GM23248 (cell line): ENCODE measurements at places on chromosomes 5 and 9. TPM values are rescaled to one million over a fixed set of nuclear protein-coding genes. Genes with fewer than 3 reads are reported as not detected.

- H3K27ac ChIP-seq: no peak overlapping the region
- no peaks in the 10 kb centered on the region for H3K27me3 ChIP-seq
- no peak overlapping the region for H3K4me3 ChIP-seq
- no peaks in the 10 kb centered on the region for H3K4me1 ChIP-seq
- no peak for DNase-seq
Measured at GRCh38 chr5:25387953-25388352, 743.2 kb upstream of the CDH10 start.

- H3K27me3 ChIP-seq: no peaks in the 10 kb centered on the region
- DNase-seq: peak; percentile 95
- peaks cover 34% of the 10 kb centered on the region for H3K4me1 ChIP-seq
- H3K4me3 ChIP-seq: no peak overlapping the region
- H3K27ac ChIP-seq: no peak overlapping the region
- H3K36me3 ChIP-seq: no peaks in the 10 kb centered on the region
Measured at GRCh38 chr5:137220523-137220927, 278.6 kb downstream of the SPOCK1 start.

DNA sequence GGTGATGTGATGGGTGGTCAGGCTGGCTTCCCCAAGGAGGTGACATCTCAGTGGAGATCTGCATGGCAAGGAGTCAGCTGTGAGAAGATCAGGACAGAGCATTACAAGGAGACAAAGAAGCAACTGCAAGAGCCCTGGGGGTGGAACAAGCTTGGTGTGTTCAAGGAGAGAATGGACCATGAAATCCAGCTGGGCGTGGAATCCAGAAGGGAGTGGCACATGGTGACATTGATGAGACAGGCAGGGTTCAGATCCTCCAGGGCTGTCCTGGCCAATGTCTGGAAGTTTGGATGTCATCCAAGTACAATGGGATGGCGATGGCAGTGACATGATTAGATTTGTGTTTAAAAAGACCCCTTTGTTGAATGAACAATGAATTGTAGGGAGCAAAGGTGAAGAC is 175.6 kb downstream of the MACROH2A1 start:
- H3K27me3 ChIP-seq: no peaks in the 10 kb centered on the region
- H3K4me3 ChIP-seq: no peak overlapping the region
- no peaks in the 10 kb centered on the region for H3K36me3 ChIP-seq
- no peaks in the 10 kb centered on the region for H3K4me1 ChIP-seq
- H3K27ac ChIP-seq: no peak overlapping the region
- DNase-seq: no peak

DNA sequence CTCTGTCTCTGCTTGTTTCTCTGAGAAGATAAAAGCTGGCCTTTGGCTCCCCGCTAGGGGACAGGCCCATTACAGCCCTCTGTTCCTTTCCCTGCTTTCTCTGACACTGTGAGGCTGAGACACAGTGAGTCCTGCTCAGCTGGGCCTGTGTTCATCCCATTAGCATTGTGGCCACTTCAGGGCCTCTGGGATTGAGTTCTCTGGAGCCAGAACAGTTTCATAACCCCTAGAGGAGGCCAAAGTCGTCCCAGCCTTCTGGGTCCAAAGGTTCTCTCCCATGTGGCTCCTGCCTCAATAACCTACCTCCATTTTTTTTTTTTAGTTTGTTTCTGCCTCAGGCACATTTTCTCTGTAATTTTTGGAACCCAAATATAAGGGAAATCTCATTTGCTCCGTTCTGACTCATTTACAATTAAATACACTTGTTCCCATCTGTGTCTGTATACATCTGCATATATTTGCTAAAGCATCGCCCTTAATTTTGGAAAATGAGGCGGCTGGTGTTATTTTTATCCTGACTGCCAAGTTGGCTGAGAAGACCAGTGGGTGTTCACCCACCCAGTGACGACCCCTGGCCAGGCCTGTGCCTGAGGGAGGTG is 27.3 kb upstream of the CTNNA1 start:
- H3K36me3 ChIP-seq: no peaks in the 10 kb centered on the region
- peak; percentile 60 for DNase-seq
- H3K4me1 ChIP-seq: peaks cover 18% of the 10 kb centered on the region
- H3K27ac ChIP-seq: peak overlapping the region; percentile 82
- peak overlapping the region; percentile 60 for H3K4me3 ChIP-seq
- H3K27me3 ChIP-seq: no peaks in the 10 kb centered on the region

GRCh38 chr9:69044240-69045219 is 9.0 kb downstream of the FXN start:
- H3K4me1 ChIP-seq: peaks cover 6% of the 10 kb centered on the region; the same call in 1 of the 2 replicates
- peak; percentile 19 for DNase-seq
- no peak overlapping the region for H3K27ac ChIP-seq
- no peaks in the 10 kb centered on the region for H3K27me3 ChIP-seq

DNA sequence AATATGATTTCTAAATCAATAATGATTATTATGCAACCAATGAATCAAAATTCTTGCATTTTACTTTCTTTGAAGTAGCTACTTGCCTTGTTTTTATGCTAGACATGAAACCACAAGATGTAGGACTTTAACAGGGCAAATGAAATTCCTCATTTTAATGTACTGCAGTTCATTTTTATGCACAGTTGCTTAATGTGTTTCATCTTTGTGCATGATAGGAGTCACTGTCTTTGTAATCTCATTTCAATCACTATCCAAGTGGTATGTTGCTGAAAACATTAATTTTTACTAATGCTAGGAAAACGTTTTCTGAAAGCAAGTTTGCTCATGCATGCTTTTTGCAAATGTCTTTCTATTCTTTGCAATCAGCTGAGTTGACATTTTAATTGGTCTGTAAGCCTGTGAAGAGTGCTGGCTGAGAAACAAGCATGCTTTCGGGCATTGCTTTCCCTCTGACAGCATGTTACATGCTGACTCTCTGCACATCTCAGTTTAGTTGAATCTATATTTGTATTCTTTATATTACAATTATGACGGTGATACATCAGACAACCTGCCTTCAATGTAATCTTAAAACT is 535.0 kb upstream of the CDH18 start:
- no peak overlapping the region for H3K27ac ChIP-seq
- H3K4me1 ChIP-seq: no peaks in the 10 kb centered on the region
- DNase-seq: no peak
- no peaks in the 10 kb centered on the region for H3K36me3 ChIP-seq
- H3K27me3 ChIP-seq: no peaks in the 10 kb centered on the region

DNA sequence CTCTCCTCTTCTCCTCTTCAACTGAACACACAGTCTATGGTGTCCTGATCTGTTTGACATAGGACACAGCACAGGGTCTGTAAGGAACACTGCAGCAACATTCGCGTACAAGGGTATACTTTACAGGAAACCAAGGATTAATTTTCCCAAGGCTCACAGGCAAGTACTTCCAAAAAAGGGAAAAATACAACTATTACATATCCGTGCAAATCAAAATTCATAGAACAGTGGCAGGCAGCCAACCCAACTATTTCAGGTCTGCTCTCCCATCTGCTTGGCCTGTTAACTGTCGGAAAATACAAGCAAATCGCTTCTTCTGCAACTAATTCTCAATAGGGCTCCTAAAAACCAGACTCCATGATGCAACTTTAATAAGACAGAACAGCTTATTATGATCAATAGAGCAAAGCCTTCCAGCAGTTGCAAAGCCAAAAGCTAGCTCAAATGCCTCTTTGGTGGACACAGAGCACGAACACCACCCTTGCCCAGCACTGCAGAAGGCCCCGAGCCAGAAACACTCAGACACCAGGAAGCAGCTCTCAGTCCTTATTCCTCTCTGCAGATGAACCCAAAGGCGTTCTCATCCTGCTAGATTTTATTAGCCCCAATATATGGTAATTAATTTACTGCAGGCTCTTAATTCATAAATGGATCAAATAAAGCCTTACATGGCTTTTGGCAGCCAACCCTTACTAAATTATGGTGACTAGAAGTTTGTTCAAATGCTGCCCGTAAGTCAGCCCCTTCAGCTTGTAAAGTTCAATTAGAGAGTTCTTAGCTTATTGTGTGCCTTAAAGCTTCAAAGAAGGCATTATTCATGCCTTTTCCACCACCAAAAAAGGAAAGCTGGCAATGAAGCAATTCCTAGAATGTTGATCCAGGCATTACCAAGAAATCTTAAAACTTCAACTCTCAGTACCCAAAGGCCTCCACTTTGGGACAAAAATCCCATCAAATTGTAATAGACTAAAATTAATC is 68.8 kb downstream of the ZNF608 start:
- peaks cover 1% of the 10 kb centered on the region; the same call in 1 of the 2 replicates for H3K4me1 ChIP-seq
- H3K36me3 ChIP-seq: no peaks in the 10 kb centered on the region
- DNase-seq: no peak
- no peaks in the 10 kb centered on the region for H3K27me3 ChIP-seq

DNA sequence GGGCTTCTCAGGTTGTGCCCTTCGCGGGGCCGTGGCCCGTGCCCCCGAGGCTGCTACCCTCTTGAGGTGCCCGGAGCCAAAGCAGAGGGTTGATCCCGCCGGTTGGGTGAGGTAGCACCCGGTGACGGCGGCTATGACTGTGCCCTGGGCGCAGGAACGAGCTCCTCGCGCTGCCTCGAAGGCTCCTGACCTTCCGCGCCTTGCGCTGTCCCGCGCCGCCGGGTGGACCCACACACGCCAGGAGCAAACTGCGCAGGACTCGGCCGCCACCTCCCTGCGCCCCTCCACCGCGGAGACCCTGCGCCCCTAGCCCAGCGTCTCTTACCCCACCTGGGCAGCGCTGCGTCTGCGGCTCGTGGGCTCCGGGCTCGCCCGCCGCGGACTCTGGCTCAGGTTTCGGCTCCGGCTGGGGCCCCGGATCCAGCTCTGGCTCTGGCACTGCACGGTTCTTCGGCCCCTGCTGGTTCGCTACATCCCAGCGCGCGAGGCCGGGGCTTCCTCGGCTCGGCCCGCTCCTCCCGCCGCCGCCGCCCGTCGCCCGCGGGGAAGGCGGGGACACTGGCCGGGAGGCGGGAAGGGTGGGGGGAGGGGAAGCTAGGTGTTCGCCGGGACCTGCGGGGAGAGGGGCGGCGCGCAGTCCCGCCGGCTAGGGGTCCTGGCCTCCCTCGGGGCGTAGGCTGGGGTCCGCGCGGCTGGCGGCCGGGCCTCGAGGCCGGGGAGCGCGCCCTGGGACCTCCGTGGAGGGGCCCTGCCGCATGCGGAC is 5.4 kb upstream of the PITX1 start:
- H3K27ac ChIP-seq: no peak overlapping the region
- H3K4me3 ChIP-seq: no peak overlapping the region
- DNase-seq: peak; percentile 22
- H3K27me3 ChIP-seq: peaks cover 88% of the 10 kb centered on the region
- no peaks in the 10 kb centered on the region for H3K4me1 ChIP-seq

- no peak for DNase-seq
- H3K36me3 ChIP-seq: no peaks in the 10 kb centered on the region
- H3K27ac ChIP-seq: no peak overlapping the region
- H3K4me3 ChIP-seq: no peak overlapping the region
Measured at GRCh38 chr5:51567636-51568035, 184.4 kb downstream of the ISL1 start.

GRCh38 chr9:138043411-138044345 is 166.1 kb downstream of the CACNA1B start:
- no peaks in the 10 kb centered on the region for H3K4me1 ChIP-seq
- H3K27me3 ChIP-seq: no peaks in the 10 kb centered on the region
- no peak overlapping the region for H3K27ac ChIP-seq
- no peaks in the 10 kb centered on the region for H3K36me3 ChIP-seq
- no peak for DNase-seq

DNA sequence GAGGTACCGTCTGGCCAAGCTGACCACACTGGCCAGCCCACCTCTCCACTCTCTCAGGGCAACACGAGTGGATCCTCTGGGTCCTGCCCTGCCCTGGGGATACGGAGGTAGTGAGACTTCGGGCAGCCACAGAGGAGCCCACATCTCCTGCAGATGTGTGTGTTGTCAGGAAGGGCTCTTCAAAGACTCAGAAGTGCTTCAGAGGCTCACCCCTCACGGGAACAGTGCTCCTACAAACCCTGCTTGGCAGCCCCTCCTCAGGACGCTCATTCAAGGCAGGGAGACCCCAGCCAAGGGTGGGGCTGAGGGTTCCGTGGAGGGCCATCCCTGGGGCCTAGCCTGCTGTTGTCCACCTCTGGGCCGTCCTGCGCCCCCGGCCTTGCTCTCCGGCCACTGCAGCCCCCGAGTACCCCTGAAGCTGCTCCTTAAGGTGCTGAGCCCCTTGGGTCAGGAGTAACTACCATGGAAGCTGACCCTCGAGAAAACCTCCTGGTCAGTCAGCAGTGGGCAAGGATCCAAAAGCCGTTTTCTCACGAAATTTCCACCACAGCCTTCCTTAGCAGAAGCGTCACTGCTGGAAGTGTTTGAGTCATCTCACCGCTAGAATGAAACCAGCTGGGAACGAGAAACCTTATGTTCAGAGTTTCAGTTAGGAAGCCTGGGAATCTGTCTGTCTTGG is 23.2 kb upstream of the LRRC14B start:
- peaks cover 5% of the 10 kb centered on the region for H3K27me3 ChIP-seq
- H3K4me3 ChIP-seq: peak overlapping the region; percentile 30; the same call in 1 of the 2 replicates
- H3K4me1 ChIP-seq: peaks cover 16% of the 10 kb centered on the region
- peak; percentile 97 for DNase-seq

DNA sequence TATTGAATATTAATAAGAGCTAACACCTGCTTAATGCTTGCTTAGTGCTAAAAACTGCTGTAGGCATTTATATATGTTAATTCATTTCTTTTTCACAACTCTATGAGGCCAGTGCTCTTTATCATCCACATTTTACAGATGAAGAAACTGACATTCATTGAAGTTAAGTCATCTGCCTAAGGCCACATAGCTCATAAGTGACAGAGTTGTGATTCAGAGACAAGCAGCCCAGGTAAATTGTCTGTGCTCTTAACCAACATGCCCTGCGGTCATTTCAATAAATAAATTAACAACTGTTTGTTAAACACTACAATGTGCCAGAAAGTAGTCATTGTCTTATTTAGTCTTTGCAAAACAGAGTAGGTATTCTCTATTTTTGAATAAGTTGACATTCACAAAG is 1354.4 kb upstream of the C9orf72 start:
- no peaks in the 10 kb centered on the region for H3K36me3 ChIP-seq
- no peak overlapping the region for H3K27ac ChIP-seq
- no peaks in the 10 kb centered on the region for H3K4me1 ChIP-seq
- no peak overlapping the region for H3K4me3 ChIP-seq

DNA sequence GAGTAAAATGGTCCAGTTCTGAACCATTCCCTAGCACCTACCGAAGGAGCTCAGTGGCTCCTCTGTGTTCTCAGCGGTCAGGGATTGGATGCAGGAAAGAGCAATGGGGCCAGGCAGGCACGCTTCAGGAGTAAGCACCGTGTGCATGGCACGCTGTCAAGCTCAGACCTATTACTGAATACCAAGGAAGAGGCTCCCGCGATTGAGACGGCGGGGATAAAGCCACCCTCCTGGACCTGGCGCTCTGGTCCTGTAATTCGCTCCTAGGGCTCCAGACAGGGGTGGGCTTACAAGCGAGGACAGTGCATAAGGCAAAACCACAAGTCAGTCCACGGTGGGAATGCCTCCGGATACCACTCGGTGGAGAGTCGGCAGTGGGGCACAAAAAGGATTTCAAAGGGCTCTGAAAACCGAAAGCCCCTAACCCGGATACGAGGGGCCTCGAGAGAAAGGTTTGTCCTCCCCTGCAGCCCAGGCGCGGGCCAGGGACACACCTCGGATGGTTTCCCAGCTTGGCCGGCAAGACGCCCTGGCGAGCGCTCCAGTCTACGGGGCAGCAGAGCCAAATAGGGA is 988 bp downstream of the OXCT1 start:
- peak; percentile 68 for DNase-seq
- no peaks in the 10 kb centered on the region for H3K36me3 ChIP-seq
- H3K4me3 ChIP-seq: peak overlapping the region; percentile 95
- no peaks in the 10 kb centered on the region for H3K27me3 ChIP-seq
- H3K4me1 ChIP-seq: peaks cover 4% of the 10 kb centered on the region; the same call in 1 of the 2 replicates
- H3K27ac ChIP-seq: peak overlapping the region; percentile 78

The PRUNE2 gene
- 6.8 and 8.8 TPM in 2 replicates for total RNA-seq

The PTPN3 gene
- 0.51 and 1.3 TPM in 2 replicates for total RNA-seq

The IFNA13 gene
- not detected in 2 replicates for total RNA-seq

The RAB3C gene
- not detected in 2 replicates for total RNA-seq

The RORB gene
- total RNA-seq: not detected in 2 replicates

The KIF20A gene
- total RNA-seq: 26.0 and 27.3 TPM in 2 replicates
